ENCODE measurements at places on chromosomes 2 and 18. TPM values are rescaled to one million over a fixed set of nuclear protein-coding genes. Genes with fewer than 3 reads are reported as not detected.

Gene ALPG
- total RNA-seq: not detected

Gene HOXD1
- not detected for total RNA-seq

- no peak for DNase-seq
Measured at GRCh38 chr2:152433289-152433688, 98.3 kb downstream of the FMNL2 start.

- DNase-seq: no peak
Measured at GRCh38 chr2:189155795-189156194, 23.8 kb downstream of the COL5A2 start.

GRCh38 chr2:101768556-101769220 lies 71.2 kb downstream of the MAP4K4 start:
- DNase-seq: no peak

GRCh38 chr18:24763765-24764513 lies 303.5 kb downstream of the HRH4 start:
- DNase-seq: no peak

DNA sequence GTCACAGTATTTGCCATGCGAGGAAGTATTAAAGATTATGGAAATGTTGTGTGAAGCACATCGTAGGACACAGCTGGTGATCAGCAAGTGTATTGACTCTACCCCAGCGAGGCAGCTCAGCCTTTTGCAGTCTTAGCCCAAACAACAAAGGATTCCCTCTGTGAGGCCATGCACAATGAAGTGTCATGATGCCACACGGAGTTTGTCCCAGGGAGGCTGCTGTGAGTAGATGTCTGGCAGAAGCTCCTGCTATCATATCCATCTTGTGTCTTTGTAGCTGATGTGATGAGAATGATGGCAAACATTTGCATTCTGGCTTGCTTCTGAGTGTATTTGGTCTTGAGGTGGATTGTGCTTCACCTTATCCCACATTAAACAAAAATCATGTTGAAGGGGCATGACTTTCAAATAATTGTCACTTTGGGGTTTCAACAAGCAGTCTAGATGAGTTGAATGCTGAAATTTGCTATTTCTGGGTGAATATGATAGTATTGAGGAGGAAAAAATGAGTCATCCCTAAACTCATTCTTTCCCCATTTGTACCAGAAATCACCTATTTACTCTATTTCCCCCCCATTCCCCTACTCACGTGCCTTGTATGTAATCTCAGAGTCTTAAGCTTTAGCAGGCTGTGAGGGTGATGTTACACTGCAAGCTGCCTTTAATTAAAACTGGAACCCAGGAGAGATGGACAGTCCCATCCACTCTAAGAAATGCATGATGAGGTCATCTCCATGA lies 273.5 kb downstream of the RNF144A start:
- no peak for DNase-seq

DNA sequence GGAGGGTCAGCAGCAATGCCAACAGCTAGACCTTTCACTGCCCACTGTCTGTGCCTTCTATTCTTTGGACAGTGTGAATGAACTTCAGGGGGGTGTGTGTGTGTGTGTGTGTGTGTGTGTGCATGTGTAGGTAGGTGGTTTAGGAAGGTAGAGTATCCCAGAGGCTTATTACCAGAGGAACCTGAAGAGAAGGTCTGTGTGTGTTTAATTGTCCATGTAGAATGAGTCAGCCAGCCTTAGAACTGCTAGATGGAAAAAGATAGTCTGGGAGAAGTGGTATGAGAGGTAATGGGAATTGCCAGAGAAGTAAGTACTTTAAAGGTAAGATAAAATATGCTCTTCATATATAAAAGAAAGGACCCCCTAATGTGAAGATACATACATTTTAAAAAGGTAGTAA lies 522.2 kb downstream of the PIK3C3 start:
- no peak for DNase-seq

GRCh38 chr18:46559946-46560670 lies 96.9 kb downstream of the LOXHD1 start:
- DNase-seq: no peak

DNA sequence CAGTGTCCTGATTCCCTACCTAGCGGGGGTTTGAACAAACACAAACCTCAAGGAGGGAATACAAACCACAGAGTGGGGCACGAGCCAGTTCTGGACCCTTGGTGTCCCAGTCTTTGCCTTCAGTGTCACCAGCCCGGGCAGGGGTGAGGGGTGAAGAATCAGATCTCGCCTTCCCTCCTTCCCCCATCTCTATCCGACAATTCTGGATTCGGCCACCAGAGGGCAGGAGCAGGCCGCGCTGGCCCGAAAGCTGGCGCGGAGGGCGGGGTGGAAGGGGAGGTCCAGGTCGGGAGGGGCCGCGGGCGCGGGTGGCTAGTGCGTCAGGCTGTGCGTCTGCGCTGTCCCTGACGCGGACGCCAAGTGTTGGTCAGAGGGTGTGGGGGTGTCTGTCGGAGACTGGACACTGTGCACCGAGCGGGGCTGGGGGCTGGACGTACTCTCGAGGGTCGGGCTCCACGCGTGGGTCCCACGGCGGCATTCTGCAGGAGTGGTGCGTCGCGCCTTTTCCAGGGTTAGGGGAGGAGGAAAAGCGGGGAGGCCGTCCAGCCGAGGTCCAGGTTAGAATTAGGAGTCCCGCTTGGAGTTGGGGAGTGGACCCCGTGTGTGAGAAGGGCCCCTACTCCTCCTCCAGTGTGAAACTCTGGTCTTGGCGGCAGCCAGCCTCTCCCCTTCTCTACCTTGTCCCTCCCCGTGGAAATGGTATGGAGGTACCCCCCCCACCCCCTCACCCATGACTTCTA lies 2.9 kb upstream of the CRYBA2 start:
- DNase-seq: peak; percentile 59

DNA sequence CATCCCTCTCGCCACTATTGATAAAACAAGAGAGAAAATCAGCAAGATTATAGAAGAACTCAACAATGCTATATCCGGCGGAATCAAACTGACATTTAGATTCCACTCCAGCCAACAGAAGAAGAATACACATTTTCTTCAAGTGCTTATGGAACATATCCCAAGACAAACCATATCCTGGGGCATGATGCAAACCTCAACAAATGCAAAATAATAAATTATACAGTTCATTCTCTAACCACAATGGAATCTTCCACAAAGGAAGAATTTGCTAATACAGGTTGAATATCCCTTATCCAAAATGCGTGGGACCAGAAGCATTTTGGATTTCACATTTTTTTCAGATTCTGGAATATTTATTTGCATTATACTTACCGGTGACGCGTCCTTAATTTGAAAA lies 51.4 kb upstream of the YPEL5 start:
- no peak for DNase-seq

- DNase-seq: no peak
Measured at GRCh38 chr2:128270672-128271596, 47.7 kb downstream of the HS6ST1 start.

- no peak for DNase-seq
Measured at GRCh38 chr2:71802556-71802955, 345.1 kb downstream of the CYP26B1 start.

DNA sequence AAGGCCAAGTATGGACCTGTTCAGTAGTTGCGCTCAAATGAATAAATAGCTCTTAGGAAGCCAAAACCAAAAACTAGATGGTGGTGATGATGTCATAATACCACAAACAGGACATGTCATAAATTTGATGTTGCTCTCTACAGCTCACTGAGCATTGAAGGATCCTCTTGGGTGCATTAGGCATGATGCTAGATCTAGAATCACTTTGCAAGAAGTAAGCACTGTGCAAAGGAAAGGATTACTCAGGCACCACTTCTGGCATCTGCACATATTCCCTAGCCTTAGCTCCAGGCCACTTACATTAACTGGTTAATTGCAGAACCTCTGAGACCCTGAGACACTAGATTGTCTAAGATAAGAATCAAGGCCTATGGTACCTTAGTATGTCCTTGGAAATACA lies 58.0 kb downstream of the LRRTM1 start:
- no peak for DNase-seq

Data from T-helper 17 cell (primary cell).